ENCODE measurements at places on chromosomes 3 and 15.

DNA sequence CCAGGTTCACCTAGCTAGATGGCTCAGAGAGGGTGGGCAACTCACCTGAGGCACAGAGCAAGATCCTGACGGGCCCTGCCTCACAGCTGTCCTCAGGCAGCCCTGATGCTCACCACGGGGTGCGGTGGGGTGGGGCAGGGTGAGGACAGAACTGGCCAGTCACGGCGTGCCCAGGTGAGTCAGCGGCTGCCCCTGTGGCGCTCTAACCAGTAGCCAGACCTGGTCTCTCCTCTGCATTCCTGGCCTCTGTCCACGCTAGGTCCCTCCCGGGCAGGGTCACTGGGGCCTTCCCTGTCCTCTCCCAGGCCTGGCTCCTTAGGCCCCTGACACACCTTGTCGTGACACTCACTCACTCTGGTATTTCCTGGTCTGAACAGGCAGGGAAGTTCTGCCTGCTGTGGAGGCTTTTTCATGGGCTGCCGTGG lies 901 bp downstream of the ALS2CL start:
- DNase-seq: no peak

DNA sequence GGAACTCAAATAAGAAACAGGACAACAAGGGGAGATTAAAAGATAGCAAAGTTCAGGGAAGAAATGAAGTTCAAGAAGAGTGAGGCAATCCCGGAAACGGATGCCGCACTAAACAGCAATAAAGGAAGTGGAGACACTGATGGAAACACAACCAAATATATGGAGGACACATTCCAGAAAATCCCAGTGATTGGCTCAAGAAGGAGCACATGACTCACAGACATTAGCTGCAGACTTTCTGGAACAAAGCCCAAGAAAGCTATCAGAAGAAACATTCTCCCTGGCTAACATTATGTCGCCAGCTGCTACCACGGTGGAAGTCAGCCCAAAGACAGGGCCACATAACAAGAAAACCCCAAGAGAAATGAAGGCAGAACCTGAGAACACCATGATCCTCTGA lies 18.1 kb upstream of the VGLL4 start:
- no peak for DNase-seq

- peak; percentile 13 for DNase-seq
Observed at GRCh38 chr3:178385280-178385952, 150.8 kb upstream of the KCNMB2 start.

GRCh38 chr15:89282631-89283030 lies 38.9 kb downstream of the FANCI start:
- no peak for DNase-seq

DNA sequence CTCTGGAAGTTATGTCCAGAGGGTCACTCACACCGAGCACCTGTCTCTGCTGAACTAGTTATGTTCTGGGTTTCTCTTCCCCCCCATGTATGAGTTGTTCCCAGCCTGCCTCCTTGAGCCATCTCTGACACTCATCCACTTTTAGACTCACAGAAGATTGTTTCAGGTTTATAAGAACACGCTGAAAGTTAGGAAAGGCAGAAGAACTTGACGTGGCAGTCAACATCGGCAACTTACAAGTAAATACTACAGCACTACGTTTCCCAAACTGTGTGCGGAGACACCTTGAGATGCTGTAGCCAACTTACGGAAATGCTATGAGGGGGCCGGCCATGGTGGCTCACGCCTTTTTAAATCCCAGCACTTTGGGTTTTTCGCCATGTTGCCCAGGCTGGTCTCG lies 318.0 kb downstream of the ZNF621 start:
- no peak for DNase-seq

DNA sequence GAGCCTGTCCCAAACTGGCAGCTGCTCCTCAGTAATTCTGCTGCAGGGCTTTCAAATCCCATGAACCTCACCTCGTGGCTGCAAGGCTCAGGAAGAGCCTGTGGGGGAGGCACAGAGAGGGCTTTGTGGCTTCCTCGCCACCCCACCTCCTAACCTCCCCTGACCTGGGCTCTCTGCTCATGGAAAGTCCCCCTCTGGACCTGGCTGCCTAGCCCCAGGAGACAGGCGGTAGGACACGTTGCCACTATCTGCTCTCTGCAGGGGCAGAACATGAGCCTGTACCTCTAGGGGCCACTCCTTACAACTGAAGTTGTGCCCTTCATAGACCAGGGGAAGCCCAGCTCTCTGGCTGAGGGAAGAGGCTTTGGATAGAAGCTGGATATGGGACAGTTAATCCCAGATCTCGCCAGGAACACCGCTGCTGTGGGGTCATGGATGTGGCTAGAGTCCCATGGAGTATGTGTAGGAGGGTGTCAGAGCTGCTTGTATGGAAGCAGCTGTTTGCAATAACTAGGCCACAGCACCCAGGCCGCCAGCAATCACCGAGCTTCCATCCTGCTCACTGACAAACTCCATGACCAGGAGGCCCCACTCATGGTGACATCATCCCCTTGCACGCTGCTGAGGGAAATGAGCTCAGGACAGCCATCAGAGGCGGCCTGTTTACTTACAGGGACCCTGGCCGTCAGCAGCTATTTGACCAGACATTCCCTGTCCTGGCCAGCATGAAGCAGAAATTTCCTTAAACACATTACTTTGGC lies 34.0 kb upstream of the CILP start:
- no peak for DNase-seq

Measured in CD4-positive, alpha-beta T cell treated with Interleukin-6 for 4 hours (primary cell).